ENCODE measurements at places on chromosomes 1 and 21. TPM values are rescaled to one million over a fixed set of nuclear protein-coding genes. Genes with fewer than 3 reads are reported as not detected.

- no peak overlapping the region for H3K27ac ChIP-seq
- no peak overlapping the region for H3K4me3 ChIP-seq
- no peak for DNase-seq
- no peaks in the 10 kb centered on the region for H3K27me3 ChIP-seq
- peaks cover 9% of the 10 kb centered on the region for H3K4me1 ChIP-seq
Observed at GRCh38 chr1:71465093-71465492, 384.3 kb upstream of the ZRANB2 start.

- peak overlapping the region; percentile 90 for H3K27ac ChIP-seq
- no peak for DNase-seq
- H3K4me1 ChIP-seq, result peaks cover 7% of the 10 kb centered on the region
Observed at GRCh38 chr1:17045634-17046333, 8.0 kb downstream of the SDHB start.

- DNase-seq, result no peak
- no peak overlapping the region for H3K27ac ChIP-seq
- H3K27me3 ChIP-seq, result no peaks in the 10 kb centered on the region
- no peak overlapping the region for H3K4me3 ChIP-seq
- H3K36me3 ChIP-seq, result peaks cover 9% of the 10 kb centered on the region
Observed at GRCh38 chr1:22798083-22798482, 87.4 kb downstream of the EPHB2 start.

- no peak overlapping the region for H3K27ac ChIP-seq
- no peaks in the 10 kb centered on the region for H3K4me1 ChIP-seq
- no peak overlapping the region for H3K4me3 ChIP-seq
Observed at GRCh38 chr1:217910791-217911320, 279.7 kb downstream of the SPATA17 start.

- H3K27ac ChIP-seq, result no peak overlapping the region
- peaks cover 2% of the 10 kb centered on the region for H3K36me3 ChIP-seq
- no peak overlapping the region for H3K4me3 ChIP-seq
- peaks cover 8% of the 10 kb centered on the region for H3K4me1 ChIP-seq
- no peaks in the 10 kb centered on the region for H3K27me3 ChIP-seq
- no peak for DNase-seq
Observed at GRCh38 chr1:21257431-21258135, 32.7 kb downstream of the ECE1 start.

- H3K4me3 ChIP-seq, result no peak overlapping the region
- peaks cover 6% of the 10 kb centered on the region for H3K36me3 ChIP-seq
- DNase-seq, result no peak
- H3K27me3 ChIP-seq, result no peaks in the 10 kb centered on the region
- no peak overlapping the region for H3K27ac ChIP-seq
Observed at GRCh38 chr21:28762357-28762735, 230.3 kb downstream of the LTN1 start.

DNA sequence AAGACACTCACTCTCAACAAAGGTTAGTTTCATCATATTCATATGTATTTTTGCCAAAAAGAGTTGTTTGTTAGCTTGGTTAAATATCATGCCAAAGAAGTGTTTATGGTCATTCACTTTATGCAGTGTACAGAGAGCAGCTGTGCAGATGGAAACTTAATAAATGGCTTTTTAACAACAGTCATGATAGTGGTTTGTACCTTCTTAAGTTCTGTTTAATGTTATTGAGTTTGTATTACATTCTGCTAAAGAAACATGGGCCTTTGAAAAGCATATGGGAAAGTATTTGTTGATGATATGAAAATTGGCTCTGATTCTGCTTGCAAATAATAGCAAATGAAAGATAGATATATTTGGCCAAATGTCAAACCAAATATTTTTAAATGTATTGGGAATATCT, 607.3 kb downstream of the NCAM2 start:
- no peak overlapping the region for H3K4me3 ChIP-seq
- no peak for DNase-seq
- H3K27me3 ChIP-seq, result peaks cover under 1% of the 10 kb centered on the region
- H3K4me1 ChIP-seq, result no peaks in the 10 kb centered on the region
- no peak overlapping the region for H3K27ac ChIP-seq

GRCh38 chr1:110346690-110347089, 7.5 kb downstream of the RBM15 start:
- H3K27ac ChIP-seq, result no peak overlapping the region
- no peak for DNase-seq
- peaks cover 65% of the 10 kb centered on the region for H3K4me1 ChIP-seq

DNA sequence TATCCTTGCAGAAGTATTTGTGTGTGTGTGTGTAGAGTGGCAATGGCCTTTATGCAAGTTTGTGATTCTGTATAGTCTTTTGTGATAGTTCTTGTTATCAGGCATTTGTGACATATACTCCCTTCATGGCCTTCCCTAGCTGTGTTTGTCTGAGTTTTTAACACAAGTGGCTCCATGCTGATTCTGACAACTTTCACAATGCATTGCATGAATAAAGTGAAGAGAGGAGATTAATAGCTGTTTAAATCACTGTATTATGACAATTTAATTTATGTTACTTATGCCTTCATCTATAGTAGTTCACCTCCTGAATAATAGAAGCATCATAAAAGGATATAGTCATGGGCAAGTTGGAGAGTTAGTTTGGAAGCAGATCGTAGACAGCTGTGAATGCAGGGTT, 17.2 kb upstream of the MCOLN3 start:
- no peak for DNase-seq
- H3K27me3 ChIP-seq, result no peaks in the 10 kb centered on the region
- H3K4me3 ChIP-seq, result no peak overlapping the region
- H3K36me3 ChIP-seq, result no peaks in the 10 kb centered on the region
- H3K27ac ChIP-seq, result no peak overlapping the region
- H3K4me1 ChIP-seq, result peaks cover 11% of the 10 kb centered on the region

GRCh38 chr1:151579436-151580225, 32.2 kb upstream of the SNX27 start:
- H3K27me3 ChIP-seq, result no peaks in the 10 kb centered on the region
- no peak for DNase-seq
- peaks cover 7% of the 10 kb centered on the region for H3K4me1 ChIP-seq
- no peak overlapping the region for H3K4me3 ChIP-seq

DNA sequence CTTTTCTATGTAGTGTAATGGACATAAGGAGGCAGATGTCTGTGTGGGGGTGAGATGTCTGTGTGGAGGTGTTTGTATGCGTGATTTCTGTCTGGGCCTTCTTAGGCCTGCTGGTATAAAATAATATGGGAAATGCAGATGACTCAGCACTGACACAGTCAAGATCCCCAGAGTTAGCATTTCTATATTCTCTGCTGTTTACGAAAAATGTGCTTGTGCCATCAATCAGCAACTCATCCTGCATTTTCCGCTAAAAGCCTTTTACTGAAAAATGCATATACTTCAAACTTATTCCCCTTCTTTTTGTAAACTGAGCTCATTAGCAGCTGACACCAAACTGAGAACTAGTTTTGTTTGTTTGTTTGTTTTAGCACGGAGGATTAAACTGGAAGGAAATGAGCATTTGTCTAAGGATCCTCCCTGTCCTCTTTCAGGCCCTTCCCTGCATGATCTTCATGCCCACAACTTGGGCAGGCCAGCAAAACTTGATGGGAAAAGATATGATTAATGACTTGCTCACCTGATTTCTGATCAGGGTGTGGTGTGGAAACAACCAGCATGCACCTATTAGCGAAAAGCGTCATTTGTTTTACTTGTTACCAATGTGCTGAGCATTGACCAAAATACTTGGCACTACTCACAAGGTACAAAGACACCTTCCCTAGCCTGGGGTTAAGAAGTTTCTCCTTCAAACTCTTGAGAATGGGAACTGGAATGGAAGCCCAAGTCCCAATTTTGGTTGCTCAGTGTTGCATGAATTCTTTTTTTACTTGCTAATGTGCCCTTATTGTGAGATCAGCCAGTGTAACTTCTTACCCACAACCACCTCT, 77.4 kb downstream of the NDUFS5 start:
- peak overlapping the region; percentile 64 for H3K4me3 ChIP-seq
- H3K4me1 ChIP-seq, result peaks cover 39% of the 10 kb centered on the region
- no peak for DNase-seq
- H3K36me3 ChIP-seq, result no peaks in the 10 kb centered on the region
- H3K27ac ChIP-seq, result peak overlapping the region; percentile 91

GRCh38 chr1:220884109-220884980, 5.1 kb downstream of the HLX start:
- peaks cover 24% of the 10 kb centered on the region for H3K4me1 ChIP-seq
- peaks cover 98% of the 10 kb centered on the region for H3K27me3 ChIP-seq
- peak; percentile 69 for DNase-seq
- H3K4me3 ChIP-seq, result peak overlapping the region; percentile 56
- no peak overlapping the region for H3K27ac ChIP-seq

GRCh38 chr21:35275776-35276175, 226.7 kb upstream of the RUNX1 start:
- H3K4me1 ChIP-seq, result peaks cover 38% of the 10 kb centered on the region
- peak overlapping the region; percentile 78 for H3K27ac ChIP-seq
- peaks cover 1% of the 10 kb centered on the region for H3K36me3 ChIP-seq
- H3K27me3 ChIP-seq, result no peaks in the 10 kb centered on the region
- DNase-seq, result no peak

DNA sequence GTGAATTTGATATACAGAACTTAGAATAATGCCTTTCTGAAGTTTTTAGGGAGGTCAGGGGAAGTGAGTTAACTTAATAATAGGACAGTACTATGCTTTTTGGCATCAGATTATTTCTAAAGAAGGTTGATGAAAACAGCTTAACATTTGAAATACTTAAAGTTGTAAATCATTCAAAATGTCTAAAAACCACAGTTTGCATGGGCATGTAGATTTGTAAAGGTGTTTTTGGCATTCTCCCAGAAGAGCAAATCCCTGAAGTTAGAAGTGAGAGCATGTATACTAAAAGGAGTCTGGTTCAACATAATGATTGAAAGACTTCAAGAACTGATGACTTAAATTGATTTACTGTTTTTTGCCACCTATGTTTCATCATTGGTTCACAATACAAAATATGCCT, 6.7 kb downstream of the DR1 start:
- peaks cover 41% of the 10 kb centered on the region for H3K4me1 ChIP-seq
- no peaks in the 10 kb centered on the region for H3K27me3 ChIP-seq
- peaks cover 8% of the 10 kb centered on the region for H3K36me3 ChIP-seq
- DNase-seq, result no peak

Gene PADI4
- not detected for total RNA-seq

Gene KLHDC8A
- total RNA-seq, result 0.79 TPM

Gene SH2D5
- total RNA-seq, result 0.45 TPM

Gene STK40
- total RNA-seq, result 43.6 TPM

Gene NHLH1
- total RNA-seq, result 0.32 TPM

Gene FMO1
- not detected for total RNA-seq

Data from mesothelial cell of epicardium (in vitro differentiated cells).